Tongue (tissue), 3 donors: ENCODE measurements at places on chromosomes 11 and 22. TPM values are rescaled to one million over a fixed set of nuclear protein-coding genes. Genes with fewer than 3 reads are reported as not detected.

Gene KCNE3
- 5.0 TPM for total RNA-seq

Gene CTTN
- 198 TPM for total RNA-seq

Gene P4HA3
- total RNA-seq = 1.8 TPM

Gene MRTFA
- total RNA-seq = 38.7 TPM

Gene PIH1D2
- total RNA-seq = 2.2 TPM

Gene ANO9
- 2.1 TPM for total RNA-seq

Gene SLC22A8
- not detected for total RNA-seq

Gene BRMS1
- total RNA-seq = 23.6 TPM

Gene SLC6A5
- not detected for total RNA-seq

Gene TCN2
- total RNA-seq = 6.7 TPM

Gene TENM4
- total RNA-seq = 63.7 TPM

Gene RFPL3
- not detected for total RNA-seq

Gene GAS2
- total RNA-seq = 20.6 TPM

Gene TIMP3
- 171 TPM for total RNA-seq

Gene ZNF214
- total RNA-seq = 3.7 TPM

Gene POTEH
- not detected for total RNA-seq

Gene LRRN4CL
- total RNA-seq = 33.8 TPM

Gene CLDN5
- 147 TPM for total RNA-seq

Gene ZMAT5
- total RNA-seq = 13.8 TPM

Gene CBLIF
- not detected for total RNA-seq
